AG09319 (cell line): ENCODE measurements at places on chromosomes 2 and 18.

DNA sequence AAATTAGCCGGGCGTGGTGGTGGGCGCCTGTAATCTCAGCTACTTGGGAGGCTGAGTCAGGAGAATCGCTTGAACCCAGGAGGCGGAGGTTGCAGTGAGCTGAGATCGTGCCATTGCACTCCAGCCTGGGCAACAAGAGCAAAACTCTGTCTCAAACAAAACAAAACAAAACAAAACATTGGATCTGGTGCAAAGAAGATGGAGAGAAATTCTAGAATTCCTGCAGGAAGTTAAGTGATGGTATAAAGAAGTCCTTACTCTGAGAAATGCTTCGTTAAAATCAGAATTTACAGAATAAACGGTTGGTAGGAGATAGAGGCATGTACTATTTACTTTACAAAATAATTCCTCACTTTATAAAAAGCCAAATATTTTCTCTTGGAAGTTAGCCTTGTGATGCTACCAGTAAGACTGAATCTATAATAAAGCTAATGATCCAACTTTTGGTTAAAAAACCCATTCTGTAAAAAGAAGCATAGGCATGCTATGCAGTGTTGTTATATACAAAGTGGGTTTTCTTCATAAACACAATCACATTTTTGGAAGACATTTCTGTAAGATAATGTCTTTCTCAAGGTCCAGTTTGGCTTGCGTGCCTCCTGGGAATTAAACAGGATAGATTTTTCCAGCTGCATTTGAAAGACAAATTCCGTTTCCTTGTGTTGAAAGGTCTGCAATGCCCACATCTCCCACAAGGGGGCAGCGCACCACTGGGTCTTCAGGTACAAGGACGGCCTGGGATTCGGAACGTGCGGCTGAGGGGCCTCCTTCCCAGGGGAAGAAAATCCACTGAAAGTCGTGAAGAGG is 35.6 kb upstream of the PNO1 start:
- peak; percentile 82 for DNase-seq

- no peak for DNase-seq
These were observed 226.3 kb downstream of the ATAD2B start for GRCh38 chr2:23700627-23701026.

GRCh38 chr2:48474574-48475298 is 55.2 kb upstream of the STON1 start:
- no peak for DNase-seq

GRCh38 chr2:173124441-173124840 is 48.8 kb downstream of the MAP3K20 start:
- DNase-seq = no peak

- DNase-seq = no peak
These were observed 2.8 kb upstream of the OTOS start for GRCh38 chr2:240143276-240143675.

GRCh38 chr2:28360058-28360717 is 32.5 kb upstream of the FOSL2 start:
- no peak for DNase-seq

- DNase-seq = no peak
These were observed 8.8 kb downstream of the PLCL1 start for GRCh38 chr2:197813093-197813787.

GRCh38 chr2:182868054-182868796 is 1.8 kb upstream of the FRZB start:
- no peak for DNase-seq

DNA sequence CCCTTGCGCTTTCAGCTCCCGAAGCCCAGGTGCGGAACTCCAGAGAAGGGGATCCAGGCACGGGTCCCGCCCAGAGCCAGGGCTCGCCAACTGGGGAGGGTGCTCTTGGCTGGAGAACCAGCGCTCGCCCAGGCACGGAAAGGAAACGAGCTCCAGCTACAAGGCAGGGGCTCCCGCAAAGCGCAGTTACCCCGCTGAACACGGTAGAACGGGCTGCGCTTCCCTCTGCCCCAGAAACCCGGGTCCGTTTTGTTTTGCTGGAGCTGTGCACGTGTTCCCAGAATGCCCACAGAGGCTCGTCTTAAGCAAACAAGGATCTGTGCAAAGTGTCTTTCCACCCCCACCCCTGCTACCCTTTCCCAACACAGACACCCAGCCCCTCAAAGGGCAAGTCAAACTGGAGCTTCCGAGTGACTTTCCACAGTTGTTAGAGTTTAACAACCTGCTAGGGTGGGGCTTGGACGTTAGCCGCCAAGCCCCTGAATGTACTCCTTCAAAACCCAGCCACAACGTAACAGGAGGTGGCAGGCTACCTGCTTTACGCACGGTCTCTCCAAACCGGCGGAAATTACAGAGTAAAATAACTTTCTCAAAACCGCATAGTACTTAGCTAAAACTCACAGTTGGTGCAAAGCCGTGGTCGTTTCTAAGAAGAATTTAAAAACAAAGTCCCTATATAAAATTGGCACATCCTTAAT is 775 bp downstream of the RNF125 start:
- no peak for DNase-seq

DNA sequence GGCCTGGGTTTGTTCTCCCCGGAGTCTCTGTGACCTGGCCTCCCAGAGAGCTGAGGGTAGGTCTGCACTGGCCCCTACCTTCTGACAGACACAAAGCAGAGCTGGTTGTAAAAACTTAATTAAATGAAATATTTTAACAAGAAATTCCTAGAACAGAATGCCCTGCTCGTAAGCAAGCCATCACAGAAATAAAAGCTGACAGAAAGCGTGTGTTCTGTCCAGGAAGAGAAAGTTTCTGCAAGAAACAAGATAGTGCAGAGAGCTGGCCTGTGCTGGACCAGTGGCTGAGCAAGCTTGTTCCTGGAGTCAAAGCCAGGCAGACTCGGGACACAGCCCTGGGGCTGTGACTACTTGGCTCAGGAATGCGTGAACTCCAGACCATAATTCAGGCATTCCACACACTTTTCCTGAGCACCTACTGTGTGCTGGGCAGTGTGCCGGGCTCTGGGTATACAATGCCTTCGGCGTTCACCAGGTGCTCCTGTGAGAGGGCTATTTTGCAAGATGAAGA is 51.6 kb downstream of the APOB start:
- no peak for DNase-seq

- peak; percentile 41 for DNase-seq
These were observed 161.1 kb downstream of the ARL4C start for GRCh38 chr2:234335661-234336228.

- no peak for DNase-seq
These were observed 189.0 kb upstream of the HDAC4 start for GRCh38 chr2:239589833-239590232.

DNA sequence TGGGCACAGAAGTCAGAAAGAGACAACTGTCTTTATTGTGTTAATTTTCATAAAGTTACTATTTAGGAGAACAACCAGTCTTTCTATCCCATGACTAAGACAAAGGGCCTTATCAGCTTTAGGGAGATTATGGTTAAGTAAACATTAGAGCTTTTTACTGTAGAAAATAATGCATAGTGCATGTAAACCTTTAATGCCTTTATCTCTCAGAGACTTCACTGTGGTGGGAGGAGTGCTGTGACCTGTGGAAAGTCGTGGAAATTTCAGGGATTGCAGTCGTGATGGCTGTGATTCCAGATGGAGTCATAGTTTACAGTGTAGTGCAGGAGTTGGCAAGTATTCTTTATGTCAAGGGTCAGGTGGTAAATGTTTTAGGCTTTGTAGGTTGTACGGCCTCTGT is 15.8 kb downstream of the ZNF236 start:
- no peak for DNase-seq

- DNase-seq = no peak
These were observed 182.3 kb downstream of the LOXHD1 start for GRCh38 chr18:46474487-46475389.

DNA sequence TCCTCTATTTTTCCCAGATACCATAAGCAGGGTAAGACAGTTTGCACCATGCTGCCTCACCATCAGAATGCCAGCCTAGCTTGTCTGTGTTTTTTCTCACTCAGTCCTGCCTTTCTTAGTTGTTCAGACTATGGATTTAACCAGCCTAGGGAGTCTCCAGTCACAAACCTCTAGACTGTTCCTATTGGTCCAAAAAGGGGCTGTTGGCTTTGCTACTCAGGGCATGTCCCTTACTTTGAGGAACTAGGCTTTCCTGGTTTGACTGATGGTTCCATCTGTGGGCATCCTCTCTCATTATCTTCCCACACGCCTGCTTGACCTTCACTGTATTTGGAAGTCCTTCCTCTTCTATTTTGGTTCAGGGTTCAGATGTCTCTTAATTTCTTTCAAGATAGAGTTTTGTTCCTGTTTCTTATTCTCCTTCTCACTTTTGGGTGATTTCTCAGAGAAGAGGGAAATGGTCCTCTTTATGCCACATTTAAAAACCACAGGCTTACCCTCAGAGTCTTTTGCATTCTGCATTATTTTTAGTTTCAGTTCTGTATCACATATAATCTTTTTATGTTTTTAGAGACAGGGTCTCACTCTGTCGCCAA is 31.3 kb upstream of the TMEM131 start:
- no peak for DNase-seq

GRCh38 chr2:135839713-135840112 is 2.7 kb upstream of the LCT start:
- DNase-seq = peak; percentile 66

GRCh38 chr2:121129692-121130091 is 155.3 kb downstream of the TFCP2L1 start:
- DNase-seq = no peak

DNA sequence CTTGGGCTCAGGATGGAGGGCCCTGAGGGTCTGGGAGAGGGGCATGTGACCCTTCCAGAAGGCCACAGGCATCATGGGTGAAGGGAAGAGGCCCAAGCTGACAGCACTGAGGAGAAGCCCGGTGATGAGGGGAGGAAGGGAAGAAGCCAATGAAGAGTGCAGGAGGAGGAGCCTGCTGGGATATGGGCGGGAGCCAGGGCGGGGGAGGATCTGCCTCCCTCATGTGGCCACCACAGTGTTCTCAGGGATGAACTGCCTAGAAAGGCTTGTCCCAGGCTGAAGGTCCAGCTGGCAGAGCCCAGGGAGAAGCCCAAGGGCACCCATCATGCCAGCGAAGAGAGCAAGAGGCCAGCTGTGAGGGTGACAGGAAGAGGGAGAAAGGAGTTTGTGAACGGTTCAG is 24.6 kb upstream of the PLB1 start:
- no peak for DNase-seq

DNA sequence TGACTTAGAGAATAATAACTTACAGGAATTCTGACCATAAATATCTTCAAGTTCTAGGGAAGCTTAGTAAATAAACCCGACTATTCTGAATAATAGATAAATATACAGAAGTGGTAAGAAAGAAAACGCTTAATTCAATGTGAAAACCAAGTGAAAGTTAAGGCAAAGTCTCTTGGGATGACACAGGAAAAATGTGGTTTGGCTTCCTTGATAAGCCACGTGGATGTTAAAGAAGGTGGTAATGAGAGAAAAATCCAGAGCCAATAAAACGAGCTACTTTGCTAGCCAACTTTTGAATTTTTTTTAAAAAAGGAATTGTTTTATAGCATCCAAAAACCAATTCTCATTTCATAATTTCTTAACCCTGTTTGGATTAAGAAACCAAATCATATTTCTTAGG is 166.2 kb upstream of the VRK2 start:
- DNase-seq = no peak

DNA sequence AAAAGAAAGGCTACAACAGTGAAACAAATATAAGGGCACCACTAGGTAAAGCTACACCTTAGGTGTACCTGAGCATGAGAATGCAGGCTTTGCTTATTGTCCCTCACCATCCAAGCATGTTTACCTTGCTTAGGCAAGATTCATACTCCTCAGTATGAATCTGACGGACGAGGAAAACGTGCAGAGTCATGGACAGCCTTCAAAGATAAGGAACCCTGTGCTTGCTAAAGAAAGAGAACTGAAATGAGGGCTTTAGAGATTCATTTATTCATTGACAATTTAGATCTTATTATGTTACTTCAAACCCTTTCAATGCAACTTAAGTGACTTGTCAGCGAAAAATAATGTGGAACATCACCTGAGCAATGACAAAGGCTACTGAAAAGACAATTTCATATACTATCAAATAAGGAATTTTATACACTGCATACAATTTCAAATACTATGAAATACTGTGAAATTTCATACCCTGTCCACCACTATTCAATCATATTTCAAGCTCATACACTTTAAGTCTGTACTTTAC is 21.7 kb downstream of the CLASP1 start:
- no peak for DNase-seq

DNA sequence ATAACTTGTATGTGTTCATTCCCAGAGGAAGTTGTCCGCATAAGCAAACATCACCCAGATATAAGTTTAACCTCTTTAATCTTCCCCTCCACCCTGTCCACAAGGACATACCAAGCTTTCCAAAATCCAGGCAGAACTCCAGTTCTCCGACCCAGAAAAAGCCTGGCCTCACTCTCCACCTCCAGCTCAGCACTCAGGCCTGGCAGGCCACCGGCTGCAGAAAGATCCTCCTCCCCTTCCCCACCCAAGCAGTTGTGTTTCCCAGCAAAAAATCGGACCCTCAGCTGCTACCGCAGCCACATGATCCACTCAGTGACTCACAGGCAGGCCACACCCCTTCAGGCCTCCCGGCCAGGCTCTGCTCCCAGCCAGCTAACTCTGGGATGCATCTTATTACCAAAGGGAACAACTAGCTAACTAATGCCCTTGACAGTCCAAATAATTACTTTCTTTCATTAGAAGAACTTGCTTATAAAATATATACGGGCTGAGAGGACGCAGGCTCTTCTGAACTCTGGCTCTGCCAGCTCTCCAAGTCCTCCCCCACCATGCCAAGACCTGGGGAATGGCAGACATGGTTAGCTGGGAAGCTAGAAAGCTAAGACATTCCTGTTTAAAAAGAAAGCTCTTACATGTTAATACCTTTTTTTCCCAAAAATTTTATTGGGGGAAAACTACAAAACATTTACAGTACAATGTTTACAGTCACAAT is 4.5 kb downstream of the ZFP36L2 start:
- DNase-seq = peak; percentile 93

- DNase-seq = no peak
These were observed 182.4 kb downstream of the NCK2 start for GRCh38 chr2:105926960-105927678.

DNA sequence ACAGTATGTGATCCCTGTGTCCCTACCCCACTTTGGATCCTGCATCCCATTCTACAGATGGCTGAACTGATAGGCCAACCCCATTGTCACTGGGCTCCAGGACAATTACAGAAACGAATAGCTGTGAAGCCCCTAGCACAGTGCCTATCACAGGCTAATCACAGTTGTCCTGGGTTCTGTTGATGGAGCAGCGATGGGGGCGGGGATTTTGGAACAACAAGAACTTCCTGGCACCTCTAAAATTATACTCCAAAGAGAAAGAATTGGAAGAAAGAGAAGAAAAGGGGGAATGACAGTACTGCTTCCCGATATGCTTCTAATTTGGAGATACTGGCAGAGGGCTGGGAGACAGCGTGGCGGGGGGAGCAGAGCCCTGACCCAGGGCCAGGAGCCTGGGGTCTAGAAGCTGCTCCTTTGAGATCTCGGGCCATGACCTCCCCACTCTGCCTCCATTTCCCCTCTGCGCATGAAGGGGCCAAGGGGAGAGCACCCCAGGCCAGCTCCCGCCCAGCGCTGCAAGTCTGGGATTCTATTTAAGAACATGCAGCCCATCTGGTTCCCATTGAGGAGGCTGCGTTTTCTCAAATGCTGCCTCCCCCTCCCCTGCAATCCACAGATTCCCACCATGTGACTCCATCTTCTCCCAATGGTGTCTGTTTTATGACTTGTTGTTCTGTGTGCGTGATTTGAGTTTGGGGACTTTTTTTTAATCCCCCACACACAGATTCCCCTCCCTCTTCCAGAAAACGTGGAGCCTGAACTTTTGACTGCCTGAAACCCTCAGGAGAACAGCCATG is 202.7 kb downstream of the CYP26B1 start:
- DNase-seq = no peak
